NCI-H1436 (cell line): ENCODE measurements at places on chromosomes 4 and X.

GRCh38 chr4:163747886-163748285 lies 253.4 kb downstream of the TMA16 start:
- DNase-seq, result no peak

DNA sequence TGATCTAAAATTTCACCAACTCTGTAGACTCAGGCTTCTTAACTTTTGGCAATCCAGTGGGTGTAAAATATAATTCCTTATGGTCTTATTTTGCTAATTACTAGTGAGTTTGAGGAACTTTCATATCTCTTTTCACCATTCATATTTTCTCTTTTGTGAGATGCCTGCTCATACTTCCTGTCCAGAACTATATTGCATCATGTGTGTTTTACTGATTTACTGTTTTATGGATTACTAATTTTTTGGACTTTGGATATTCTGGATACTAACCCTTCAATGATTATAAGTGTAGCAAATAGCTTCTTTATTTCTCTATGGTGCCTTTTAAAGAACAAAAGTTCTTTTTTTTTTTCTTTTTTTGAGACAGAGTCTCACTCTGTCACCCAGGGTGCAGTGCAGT lies 20.6 kb downstream of the GSX2 start:
- no peak for DNase-seq

DNA sequence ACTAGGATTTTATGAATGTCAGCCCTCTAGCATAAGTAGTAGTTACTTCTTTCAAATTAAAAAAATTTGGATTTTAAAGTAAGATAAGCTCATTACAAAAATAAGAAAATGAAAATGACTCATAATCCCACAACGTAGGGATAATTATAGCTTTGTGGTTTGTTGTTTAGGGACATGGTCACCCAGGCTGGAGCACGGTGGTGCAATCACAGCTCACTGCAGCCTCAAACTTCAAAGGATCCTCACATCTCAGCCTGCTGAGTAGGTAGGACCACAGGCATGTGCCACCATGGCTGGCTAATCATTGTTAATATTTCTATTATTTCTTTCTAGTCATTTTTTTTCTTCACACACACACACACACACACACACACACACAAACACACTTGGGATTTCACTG lies 57.6 kb downstream of the PLAC1 start:
- no peak for DNase-seq

DNA sequence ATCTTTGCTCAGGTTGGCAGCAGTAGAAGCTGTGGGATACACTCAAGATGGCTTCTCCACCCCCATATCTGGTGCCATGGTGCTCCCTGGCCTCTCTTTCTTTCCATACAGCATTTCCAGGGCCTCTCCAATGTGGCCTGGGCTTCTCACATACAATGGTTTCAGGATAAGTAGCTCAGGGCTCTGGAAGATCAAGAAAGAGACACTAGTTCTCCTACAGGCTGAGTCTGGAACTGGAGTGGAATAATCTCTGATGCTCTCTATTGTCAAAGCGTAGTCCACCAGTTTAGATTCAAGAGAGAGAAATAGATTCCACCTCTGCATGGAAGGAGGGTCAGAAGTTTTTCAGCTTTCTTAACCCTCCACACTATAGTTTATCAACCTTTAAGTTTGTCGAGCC lies 138.2 kb upstream of the AADAT start:
- no peak for DNase-seq

GRCh38 chr4:89222170-89222569 lies 85.4 kb downstream of the GPRIN3 start:
- DNase-seq, result no peak

GRCh38 chrX:34927866-34928265 lies 14.7 kb upstream of the FAM47B start:
- no peak for DNase-seq

GRCh38 chr4:94408549-94409374 lies 43.0 kb upstream of the PDLIM5 start:
- no peak for DNase-seq

GRCh38 chr4:128225148-128225547 lies 62.5 kb downstream of the PGRMC2 start:
- no peak for DNase-seq

DNA sequence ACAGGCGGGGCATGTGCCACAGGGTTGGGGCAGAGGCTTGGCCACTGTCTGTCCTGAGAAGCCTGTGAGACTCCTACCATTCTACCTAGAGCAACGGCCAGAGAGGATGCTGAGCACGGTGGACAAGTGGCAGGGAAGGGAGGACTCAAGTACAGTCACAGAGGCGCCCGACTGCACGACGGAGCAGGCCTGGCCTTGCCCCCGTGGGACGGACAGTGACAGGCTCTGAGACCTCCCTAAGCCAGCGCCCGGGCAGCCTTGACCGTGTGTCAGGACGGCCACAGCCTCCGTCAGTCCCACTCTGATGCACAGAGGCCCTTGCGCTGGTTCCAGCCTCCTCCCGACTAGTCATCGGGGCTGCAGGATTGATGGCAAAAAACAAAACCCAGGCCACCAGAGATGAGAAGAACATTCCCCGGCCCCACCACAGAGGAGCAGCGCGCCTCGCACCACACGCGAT lies 36.7 kb upstream of the MXD4 start:
- DNase-seq, result no peak

DNA sequence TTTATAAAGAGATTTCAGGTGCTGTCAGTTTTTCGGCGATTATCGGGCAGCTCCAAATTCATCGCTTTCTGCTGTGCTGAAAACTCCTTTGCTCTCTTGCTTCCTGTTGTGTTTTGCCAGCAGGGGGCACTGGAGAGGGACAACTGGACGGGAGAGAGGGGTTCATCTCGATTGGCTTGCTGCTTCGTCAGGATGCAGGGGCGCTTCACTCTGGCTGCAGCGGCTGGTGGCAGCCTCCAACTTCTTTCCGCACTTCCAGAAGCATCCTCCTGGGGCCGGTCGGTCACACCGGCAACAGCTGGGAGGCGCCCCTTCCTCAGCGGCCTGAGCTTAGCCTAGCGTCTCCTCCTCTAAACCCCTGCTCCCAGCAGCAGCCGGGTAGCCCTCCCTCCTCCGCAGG lies 29.5 kb downstream of the MSL3 start:
- no peak for DNase-seq

GRCh38 chr4:128653527-128654444 lies 155.7 kb upstream of the JADE1 start:
- DNase-seq, result peak; percentile 11

DNA sequence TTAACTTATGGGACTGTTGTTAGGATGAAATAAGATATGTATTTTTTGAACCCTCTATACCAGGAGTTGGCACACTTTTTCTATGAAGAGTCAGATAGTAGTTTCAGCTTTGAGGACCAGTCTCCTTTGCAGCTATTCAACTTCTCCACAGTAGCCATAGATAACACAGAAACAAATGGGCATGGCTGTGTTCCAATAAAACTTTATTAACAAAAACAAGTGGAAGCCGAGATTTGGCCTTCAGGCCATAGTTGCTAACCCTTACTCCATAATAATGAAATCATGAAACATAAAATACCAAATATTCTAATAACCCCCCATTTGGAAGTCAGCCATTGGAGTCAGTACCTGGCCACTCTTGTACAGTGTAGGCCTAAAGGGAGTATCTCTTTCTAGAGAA lies 30.6 kb downstream of the ARX start:
- no peak for DNase-seq

- DNase-seq, result peak; percentile 0
Observed at GRCh38 chrX:134144231-134144630, 92.8 kb upstream of the CCDC160 start.

GRCh38 chr4:44632089-44632488 lies 19.3 kb downstream of the YIPF7 start:
- no peak for DNase-seq

GRCh38 chrX:37405956-37406355 lies 56.8 kb downstream of the PRRG1 start:
- DNase-seq, result no peak

- DNase-seq, result peak; percentile 67
Observed at GRCh38 chr4:68175562-68176155, 46.0 kb upstream of the TMPRSS11F start.

DNA sequence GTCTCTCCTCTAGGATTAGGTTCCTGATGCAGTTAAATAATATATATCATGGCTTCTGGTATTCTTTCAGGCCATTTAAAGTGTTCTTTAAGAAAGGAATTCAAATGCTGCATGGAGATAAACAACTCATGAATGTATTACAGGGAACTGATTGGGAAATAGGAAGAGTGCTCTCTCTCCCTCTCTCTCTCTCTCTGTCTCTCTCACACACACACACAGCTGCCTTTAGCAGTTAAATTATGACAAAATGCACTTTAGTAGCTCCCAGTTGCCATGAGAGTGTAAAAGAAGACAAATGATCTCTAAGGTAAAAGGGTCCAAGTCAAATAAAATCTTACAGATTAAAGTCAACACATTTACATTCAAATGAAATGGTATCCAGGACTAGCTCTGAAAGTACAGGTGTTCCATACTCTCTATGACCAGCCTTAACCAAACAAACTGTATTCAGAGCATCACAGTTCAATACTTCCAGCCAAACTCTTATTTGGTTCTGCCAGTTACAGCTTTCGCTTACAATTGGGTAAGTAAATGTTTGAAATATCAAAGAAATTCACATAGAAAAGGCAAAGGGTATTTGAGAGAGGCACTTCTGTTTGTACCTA lies 94.7 kb upstream of the CXXC4 start:
- DNase-seq, result peak; percentile 26

DNA sequence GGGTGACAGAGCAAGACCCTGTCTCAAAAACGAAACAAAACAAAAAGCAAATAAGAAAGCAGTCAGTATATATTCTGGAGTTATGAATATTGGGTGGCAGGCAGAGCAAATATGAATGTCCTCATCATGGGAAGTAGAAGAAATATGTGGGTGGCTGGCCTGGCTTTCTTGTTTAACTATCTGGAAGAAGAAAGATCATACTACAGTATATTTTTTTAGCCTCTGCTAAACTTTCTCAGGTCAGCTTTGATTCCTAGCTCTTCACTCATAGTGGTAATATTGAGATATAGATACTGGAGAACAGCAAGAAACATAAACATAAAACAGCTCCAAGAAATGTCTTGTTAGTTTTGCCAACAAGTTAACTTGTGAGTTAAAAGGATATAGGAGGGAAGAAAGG lies 192.5 kb downstream of the SOWAHB start:
- no peak for DNase-seq

GRCh38 chr4:136306361-136306760 lies 1225.9 kb downstream of the PCDH18 start:
- DNase-seq, result no peak

DNA sequence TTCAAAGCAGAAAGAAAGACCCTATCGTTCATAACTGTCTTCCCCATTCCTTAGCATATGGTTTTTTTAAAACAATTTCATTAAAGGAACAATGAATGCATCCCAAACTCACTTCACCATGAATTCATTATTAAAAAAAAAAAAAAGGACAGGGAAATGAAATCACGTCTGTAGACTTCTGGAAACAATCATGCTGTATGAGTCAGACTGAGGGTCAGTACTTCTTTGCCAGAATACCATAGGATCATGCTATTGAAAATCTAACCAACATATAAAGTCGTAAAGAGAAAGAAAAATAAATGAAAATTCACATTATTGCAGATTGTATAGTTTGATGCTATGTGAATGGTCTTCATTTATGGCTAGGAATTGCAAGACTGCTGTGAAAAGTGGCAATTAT lies 144.4 kb downstream of the PCDH18 start:
- no peak for DNase-seq

- no peak for DNase-seq
Observed at GRCh38 chr4:151324752-151325110, 674 bp downstream of the SH3D19 start.

- no peak for DNase-seq
Observed at GRCh38 chrX:155891446-155892210, 10.5 kb downstream of the VAMP7 start.

- no peak for DNase-seq
Observed at GRCh38 chrX:124260845-124261244, 71.6 kb upstream of the TEX13D start.

DNA sequence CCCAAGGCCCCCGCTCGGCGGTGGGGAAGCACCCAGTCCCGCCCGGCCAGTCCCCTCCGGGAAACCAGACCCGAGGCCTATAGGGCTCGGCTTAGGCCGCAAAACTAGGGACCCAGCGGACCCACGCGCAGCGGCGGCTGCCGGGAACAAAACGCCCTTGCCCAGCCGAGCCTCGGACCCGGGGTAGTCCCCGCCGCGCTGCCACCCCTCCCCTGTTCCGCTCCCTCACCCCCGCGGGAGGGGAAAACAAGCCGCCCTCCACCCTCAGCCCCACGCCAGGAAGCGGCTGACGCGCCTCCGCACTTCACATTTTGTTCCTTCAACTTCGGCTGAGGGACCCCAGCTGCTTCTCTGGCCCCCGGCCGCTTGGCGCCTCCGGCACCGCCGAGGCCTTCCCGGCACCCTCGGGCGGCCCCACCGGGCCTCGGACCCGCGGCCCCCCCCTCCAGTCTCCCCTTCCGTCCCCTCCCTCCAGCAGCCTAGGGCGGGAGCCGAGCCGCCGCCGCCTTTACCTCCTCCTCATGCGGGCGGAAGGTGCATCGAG lies 694 bp downstream of the PDS5A start:
- no peak for DNase-seq

- DNase-seq, result no peak
Observed at GRCh38 chr4:4479366-4479765, 62.5 kb downstream of the STX18 start.

GRCh38 chr4:25939330-25939729 lies 25.3 kb downstream of the SMIM20 start:
- no peak for DNase-seq

DNA sequence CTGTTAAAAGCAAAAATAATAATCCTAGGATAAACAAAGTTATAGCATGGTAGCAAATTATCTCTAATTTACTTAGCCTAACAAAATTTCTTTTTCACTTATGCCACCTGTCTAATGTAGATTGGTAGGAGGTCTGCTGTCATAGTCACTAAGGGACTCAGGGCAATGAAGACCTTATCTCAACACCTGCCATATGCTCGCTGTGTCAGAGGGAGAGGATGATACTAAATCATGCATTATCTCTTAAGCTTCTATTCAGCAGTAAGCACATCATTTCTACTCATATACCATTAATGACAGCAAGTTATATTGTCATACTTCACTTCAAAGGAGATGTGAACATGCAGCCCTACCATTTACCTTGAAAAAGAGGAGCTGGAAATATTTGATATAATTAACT lies 44.1 kb downstream of the AFM start:
- DNase-seq, result no peak

- DNase-seq, result peak; percentile 82
Observed at GRCh38 chrX:47623540-47624027, 3.9 kb upstream of the SYN1 start.
